ENCODE measurements at places on chromosomes 1 and 21.
A peak's percentile ranks its signal among the peaks of the same experiment; 100 is the strongest.

DNA sequence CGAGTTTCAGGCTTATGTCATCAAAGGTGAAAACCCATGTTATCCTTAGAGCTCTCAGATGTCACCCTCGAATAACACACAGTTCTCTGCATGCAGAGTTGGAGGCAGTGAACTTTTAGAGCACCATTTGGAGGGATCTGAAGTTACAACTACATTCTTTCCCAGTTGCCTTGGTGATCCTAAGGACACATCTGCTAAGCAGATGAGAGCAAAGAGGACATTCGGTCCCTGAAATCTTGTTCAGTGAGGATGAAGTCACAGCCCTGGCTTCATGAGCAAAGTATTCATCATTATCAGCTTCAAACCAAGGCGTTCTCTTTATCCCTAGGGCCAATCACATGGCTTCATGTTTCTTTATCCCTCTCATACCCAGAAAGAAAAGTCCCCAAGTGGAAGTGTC, 23.1 kb upstream of the MCOLN2 start:
- no peak for DNase-seq

- no peak for DNase-seq
These were observed 15.9 kb downstream of the NUF2 start for GRCh38 chr1:163337631-163338030.

DNA sequence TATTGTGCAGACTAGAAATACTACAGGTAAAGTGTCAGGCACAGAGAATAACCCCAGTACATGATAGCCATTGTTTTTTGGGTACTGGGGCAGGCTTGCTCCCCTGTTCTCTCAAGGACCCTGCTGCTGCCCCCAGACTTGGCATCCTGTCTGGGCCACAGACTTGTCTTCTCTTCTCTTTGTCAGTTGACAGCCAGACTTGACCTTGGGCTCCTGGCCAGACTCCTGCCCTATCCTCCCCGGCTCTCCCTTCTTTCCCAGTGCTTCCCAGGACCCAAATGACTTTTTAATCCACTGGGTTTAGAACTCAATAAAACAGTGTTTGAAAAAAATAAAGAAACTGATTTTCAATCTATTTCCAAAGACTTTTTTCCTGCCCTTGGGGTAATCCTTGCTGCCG, 43.2 kb downstream of the ZSCAN20 start:
- DNase-seq = no peak

DNA sequence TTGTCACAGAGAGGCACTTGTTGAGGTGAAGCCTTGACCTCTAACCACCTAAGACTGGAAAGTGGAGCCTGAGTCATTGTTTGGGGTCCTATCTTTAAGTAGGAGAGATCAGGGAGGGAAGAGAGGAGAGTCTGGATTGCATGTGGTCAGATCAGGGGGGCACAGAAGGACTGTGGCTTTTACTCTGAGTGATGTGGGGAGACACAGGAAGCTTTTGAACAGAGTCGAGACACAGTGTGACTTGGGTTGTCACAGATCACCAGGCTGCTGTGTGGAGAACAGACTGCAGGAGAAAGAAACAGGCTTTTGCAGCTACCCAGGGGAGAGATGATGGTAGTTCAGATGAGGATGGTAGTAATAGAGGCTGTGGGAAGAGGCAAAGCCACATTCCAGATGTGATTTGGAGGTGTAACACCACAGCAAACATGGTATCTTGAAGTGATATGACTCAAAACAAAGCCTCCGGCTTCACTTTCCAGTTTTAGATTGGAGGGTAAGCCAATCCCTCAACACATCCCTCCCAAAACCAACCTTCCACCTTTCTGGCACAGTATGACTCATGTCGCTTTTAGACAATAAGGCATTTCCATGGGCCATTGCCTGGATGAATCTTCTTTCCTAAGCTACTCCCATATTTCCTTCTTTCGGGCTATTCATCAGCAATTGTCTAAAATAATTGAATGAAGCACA, 125.8 kb upstream of the SLC44A3 start:
- no peak for DNase-seq

- no peak for DNase-seq
These were observed 216.2 kb downstream of the SDCCAG8 start for GRCh38 chr1:243471754-243472745.

DNA sequence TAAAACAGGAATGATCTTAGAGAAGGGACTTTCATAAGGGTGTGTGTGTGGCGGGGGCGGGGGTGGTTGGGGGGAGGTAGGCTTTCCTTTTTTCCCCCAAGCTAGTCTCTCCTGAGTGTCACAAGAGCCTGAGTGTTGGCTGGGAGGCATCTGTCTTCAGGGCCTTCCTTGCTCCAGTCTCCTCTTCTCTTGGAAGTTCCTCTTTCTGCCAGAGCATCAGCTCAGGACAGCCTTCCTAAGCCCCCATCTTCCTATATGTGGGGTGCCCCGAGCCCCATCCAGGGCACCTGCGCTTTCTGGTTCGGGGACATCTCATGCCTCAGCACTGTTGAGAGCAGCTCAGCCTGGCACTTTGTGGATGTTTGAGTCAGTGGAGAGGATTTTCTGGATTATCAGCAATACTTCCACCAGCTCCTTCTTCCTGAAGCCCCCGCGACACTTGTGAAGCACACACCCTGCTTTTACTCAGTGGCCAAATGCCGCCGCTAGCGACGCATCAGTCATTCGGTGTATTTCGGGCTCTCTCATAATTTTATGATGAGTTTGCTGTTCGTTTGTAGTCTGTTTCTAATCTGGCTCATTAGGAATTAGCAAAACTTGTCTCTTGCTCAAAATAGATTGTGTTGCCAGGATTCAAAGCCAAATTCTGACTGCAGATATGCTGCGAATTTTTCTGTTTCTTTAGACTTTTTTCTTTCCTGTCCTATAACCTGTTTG, 61.7 kb downstream of the GALNT2 start:
- DNase-seq = no peak

DNA sequence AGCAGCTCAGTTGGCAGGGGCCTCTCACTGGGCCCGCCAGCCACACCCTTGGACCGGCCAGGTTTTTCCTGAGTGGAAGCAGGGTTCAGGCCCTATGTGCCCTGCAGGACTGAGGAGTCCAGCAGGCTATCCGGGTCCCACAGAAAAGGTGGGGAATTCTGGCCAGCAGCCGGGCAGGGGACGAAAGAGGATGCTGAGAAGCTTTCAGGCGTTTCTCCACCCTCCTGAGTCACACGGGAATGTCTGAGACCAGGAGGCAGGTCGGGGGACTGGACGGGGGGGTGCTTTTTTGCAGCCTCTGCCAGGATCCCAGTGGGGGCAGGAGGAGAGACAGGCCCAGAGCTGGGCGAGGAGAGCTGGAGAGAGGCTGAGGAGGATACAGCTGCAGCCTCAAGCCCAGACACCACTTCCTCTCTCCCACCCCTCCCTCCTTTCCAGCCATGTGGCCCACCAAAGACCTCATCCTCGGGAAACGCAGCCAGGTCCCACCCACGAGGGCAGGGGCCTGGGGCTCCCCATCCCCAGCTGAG, 105.4 kb downstream of the SPSB1 start:
- DNase-seq = no peak

- no peak for DNase-seq
These were observed 704.5 kb upstream of the ADGRL4 start for GRCh38 chr1:79711001-79711431.

DNA sequence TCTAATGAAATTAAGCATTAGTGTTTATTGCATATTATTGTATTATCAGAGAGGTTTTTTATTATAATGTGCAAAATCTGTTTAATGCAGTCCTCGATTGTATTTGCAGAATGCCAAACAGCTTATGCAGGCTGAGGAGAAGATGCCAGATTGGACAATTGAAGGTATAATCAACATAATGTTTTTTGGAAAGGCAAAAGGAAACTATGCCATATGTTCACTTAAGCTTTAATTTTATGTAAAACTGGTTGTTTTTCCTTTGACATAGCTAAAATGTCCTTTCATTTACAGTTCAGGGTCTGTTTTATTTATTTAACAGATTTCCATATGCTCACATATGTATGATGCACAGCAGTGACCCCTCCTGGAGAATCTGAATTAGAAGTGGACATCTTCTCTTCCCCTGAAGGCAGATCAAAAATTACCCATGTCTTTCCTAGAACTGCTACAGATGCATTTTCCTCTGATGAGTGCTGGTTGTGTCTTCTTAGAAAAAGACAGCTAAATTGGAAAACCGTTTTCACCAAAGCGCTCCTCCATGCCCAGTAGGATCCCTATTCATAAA, 143.5 kb upstream of the USH2A start:
- no peak for DNase-seq

DNA sequence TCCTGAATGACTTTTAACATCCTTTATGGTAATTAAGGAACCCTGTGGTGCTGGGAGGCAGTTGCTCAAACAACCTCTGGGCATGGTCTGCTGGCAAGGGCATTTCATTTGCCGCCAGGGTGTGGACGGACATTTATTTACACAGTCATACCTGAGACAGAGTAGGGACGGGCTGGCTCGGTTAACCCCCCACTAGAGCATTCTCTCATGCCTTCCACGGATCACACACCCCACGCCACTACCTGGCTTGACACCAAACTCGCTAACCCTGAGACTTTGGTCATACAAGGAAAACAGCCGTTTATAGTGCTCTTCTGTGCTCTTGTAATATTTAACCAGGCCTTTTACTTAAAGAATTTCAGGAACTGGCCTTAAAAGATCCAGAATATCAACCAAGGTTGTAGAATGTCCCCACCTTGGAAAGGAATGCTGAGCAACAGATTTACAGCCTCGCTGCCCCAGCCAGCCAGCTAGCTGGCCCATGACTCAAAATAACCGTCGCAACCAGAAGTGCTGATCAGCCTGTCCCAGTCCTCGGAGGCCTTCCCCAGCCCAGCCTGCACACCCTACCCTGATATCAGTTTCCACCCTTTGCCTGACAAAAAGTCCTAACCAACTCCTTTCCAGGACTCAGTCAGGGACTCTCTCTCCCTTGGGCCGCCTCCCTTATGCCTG, 6.5 kb upstream of the PDXK start:
- DNase-seq = no peak

DNA sequence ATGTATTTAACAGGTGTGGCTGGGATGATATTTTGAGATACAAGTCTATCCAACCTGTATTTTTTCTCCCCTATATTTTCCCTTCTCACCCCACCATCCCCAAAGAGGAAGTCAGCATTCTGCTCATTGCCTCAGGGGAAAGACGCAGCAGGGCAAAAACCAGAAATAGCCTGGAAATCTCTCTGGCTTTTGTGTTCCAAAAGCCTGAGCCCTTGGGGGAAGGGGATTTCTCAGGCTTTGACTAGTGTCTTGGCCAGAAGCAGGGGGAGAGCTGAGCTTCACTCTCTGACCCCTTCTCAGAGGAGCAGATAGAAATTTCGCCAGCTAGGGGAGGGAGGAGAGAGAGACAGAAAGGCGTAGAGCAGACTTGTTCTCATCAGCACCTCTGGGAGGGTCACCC, 244.7 kb downstream of the RRAGC start:
- DNase-seq = no peak

DNA sequence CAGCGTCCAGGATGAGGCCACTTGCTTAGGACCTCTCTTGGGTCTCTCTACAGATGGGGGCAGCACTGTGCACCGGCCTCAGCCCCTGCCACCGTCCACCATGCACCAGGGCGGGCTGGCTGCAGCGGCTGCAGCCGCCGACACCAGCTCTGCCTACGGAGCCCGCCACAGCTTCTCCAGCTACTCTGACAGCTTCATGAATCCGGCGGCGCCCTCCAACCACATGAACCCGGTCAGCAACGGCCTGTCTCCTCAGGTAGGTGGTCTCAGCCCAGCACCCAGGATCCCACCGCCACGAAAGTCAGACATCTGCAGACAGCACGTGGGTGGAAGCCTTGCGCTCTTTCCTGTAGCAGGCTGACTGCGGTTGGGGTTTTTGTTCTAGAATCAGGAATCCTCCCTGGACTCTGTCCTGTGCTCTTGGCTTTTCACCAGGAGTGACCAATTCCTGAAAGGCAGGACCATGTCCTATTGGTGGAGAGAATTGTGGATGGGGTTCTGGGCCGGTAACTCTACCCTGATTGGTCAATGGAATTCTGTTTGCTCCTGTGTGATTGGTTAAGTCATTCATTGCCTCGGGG, 72.5 kb downstream of the PAX7 start:
- DNase-seq = no peak

DNA sequence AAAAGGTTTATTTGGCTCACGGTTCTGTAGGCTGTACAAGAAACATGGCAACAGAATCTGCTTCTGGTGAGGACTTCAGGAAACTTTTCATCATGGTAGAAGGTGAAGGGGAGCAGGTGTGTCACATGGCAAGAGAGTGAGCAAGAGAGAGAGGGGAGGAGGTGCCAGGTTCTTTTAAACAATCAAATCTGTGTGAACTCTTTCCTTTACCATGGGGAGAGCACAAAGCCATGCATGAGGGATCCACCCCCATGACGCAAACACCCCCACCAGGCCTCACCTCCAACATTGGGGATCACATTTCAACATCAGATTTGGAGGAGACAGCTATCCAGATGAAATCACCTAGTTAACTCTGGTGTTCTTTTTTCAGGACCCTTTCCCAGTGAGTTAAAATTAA, 103.6 kb downstream of the GALNT2 start:
- DNase-seq = no peak

GRCh38 chr1:167489571-167490340, 28.6 kb downstream of the CD247 start:
- peak; percentile 52 for DNase-seq

- DNase-seq = no peak
These were observed 15.2 kb downstream of the ADCY10 start for GRCh38 chr1:167898578-167899222.

DNA sequence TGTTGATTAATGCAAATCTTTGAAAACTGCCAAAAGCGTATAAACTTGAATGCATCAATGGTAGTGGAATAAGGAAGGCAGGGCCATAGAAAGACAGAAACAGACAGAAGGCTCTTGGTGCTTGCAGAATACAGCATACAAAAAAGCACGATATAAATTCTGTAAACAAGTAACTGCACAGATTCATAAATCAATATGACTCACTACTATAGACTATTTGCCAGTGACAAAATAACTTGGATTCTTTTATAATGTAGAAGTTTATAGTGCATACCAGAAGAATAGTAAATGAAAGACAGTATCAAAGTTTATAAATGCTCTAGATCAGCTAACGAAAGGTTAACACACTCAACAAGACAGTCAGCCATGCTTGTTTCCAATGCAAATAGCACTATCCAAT, 349.6 kb downstream of the PTBP2 start:
- no peak for DNase-seq

DNA sequence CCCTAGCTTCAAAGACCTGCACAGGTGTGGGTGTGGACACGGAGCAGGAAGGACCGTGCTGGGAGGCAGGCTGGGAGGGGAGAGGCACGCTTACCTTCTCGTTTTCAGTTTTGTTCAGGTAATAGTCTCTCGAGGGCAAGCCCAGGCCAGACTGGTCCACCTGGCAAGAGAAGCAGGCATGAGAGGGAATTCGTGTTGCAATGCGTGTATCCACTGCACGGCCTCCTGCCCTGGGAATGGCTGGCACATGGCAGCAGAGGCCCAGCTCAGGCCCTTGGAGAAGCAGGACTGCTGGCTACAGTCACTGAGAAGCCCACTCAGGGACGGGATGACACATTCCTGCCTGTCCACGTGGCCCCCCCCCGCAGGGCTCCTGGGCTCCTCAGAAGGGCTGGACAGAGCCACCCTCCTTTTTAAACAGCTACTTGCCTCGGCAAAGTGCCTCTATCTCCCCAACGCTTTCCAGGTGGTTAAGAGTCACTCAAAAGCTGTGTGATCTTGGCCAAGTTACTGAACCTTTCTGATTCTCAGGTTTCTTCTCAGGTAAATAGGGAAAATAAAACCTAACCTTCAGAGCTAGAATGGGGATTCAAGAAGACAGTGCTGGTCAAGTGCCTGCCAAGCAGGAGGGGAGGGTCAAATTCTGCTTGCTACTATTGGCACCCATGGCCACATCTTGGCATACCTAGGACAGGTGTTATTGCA, 32.7 kb downstream of the ECE1 start:
- no peak for DNase-seq

All from central memory CD4-positive, alpha-beta T cell (primary cell).